ENCODE measurements at places on chromosomes 13 and 19.
A peak's percentile ranks its signal among the peaks of the same experiment; 100 is the strongest.

GRCh38 chr19:39436350-39436716, 584 bp upstream of the RPS16 start:
- no peak for DNase-seq

DNA sequence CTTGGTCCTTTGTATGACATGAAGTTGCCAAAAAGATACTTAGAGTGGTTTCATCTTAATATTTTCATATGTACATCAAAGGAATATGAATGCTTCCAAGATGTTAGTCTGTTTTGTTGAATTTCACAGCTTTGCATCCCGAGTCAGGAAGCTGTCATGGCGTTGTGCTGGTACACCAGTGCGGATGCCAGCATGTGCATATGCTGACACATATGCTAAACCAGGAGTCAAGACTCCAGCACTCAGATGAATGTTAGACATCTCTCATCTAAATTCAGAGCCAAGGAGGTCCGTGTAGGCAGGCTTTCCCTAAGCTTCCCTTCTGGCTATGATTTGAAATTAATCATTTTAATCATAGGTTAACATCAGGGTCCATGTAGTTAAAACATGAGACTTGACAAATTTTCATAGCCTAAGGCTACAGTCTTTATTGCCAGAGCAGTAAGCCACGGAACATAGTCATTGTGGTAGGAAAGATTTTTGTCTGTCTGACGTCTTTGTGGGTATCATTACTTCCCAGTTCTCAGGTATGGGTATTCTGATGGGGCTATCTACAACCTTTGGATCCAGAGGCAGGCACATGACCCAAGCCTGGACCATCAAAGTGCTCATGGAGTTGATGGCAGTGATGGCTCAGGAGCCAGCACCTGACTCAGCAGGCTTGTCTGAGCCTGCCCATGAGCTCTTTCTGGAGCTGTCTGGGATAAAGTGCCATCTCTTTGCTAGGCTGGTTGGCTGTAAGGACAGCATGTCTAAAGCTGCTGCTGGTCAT, 246.1 kb downstream of the KCNRG start:
- no peak for DNase-seq

DNA sequence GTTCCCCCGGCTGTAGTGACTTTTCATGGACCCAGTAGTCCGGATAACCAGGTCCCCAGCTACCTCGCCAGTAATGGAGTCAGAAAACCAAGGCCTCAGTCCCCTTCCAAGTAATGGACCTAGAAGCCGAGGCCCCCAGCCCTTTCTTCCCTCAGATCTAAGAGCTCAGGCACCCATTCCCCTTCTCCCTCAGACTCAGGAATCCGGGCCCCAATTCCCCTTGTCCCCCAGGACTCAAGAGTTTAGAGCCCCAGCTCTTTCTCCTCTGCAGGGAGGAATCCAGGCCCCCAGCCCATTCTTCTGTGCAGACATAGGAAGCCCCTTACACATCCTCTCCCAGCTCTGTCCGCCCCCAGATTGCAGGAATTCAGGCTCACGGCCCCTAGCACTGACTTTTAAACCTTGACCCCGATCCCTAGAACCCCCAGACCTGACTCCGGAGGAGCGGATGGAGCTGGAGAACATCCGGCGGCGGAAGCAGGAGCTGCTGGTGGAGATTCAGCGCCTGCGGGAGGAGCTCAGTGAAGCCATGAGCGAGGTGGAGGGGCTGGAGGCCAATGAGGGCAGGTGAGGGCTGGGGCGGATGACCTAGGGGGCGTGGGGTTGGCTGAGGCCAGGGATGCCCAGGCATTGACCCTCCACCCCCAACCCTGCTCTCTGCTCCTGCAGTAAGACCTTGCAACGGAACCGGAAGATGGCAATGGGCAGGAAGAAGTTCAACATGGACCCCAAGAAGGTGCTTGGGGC, 938 bp downstream of the CYTH2 start:
- DNase-seq: no peak

DNA sequence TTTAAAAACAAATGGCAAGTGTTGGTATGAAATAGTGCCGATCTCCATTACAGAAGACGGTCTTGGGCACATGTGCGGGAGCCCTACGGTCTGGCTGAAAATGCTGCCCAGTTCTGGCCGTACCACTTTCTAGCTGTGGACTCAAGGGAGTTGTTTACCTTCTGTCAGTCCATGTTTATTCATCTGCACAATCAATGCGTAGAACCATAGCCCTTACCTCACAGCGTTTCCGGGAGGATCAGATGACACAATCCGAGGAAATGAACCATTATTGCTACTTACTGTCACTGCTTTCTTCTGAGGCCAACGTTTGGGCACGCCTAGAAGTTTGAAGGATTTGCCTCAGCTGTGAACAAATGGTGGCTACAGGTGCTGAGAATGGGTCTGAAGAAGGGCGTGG, 31.2 kb downstream of the GADD45B start:
- no peak for DNase-seq

GRCh38 chr13:33526718-33527117, 241.2 kb upstream of the STARD13 start:
- no peak for DNase-seq

- peak; percentile 9 for DNase-seq
These were observed 89.7 kb downstream of the RAB20 start for GRCh38 chr13:110471833-110472162.

GRCh38 chr13:72384186-72384823, 343.1 kb downstream of the MZT1 start:
- no peak for DNase-seq

GRCh38 chr13:109569958-109570711, 216.2 kb downstream of the IRS2 start:
- peak; percentile 6 for DNase-seq

DNA sequence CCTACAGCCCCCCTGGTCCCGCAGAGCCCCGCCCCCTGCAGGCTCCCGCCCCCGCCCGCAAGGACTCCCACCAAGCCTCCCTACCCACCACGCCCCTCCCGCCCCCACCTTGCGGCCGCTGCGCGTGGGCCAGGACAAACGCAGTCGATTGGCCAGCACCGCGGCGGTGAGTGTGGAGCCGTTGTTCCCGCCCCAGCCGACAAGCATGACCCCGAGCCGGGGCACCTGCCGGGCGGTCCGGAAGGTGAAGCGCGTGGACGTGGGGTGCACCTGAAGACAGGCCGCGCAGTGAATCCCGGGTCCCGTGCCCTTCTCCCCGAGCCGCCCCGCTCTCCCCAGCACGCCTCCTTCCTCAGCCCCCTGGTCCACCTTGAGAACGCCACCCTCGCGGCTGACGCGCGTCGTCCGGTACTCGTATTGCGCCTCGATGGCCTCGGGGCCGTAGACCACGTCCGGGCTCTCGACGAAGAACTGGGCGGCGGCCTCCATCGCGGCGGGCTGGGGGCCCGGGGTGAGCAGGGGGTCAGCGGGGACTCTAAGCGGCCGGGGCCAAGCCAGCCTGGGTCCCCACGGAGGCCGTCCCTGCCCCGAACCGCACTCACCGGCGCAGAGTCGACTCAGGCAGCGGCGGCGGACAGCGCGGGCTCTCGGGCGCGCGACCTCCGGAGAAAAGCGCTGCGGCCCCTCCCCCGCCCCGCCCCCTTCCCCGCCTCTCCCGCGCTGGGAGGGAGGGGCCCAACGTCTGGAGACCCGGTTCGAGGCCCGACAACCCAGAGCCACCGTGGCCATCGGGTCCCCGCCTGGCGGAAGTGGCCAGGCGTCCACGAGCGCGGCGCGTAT, at the start of gene ISYNA1:
Gene ISYNA1 (minus strand): TSS at position 643 of the 840 bp plus-strand sequence. CDS start 154 bp downstream, at position 489.
- DNase-seq: peak; percentile 47

GRCh38 chr19:31801611-31802010, 452.4 kb upstream of the TSHZ3 start:
- no peak for DNase-seq

DNA sequence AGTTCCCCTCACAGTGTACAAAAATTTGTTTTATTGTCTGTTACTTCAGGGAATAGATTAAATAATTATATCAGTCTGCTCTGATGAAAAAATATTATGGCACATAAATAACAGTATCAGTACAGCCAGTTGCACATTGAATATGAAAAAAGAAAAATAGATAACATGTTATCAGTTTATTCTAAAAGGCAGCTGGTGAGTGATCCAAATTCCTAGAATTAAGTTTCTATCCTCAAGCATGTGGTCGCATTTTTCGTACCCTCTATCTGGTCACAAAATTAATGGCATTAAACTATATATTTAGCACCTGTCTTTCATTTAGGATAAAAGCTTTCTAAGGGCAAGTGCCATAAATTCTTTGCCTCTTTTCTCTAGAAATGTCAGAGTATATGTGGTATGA, 944.8 kb upstream of the PCDH9 start:
- no peak for DNase-seq

DNA sequence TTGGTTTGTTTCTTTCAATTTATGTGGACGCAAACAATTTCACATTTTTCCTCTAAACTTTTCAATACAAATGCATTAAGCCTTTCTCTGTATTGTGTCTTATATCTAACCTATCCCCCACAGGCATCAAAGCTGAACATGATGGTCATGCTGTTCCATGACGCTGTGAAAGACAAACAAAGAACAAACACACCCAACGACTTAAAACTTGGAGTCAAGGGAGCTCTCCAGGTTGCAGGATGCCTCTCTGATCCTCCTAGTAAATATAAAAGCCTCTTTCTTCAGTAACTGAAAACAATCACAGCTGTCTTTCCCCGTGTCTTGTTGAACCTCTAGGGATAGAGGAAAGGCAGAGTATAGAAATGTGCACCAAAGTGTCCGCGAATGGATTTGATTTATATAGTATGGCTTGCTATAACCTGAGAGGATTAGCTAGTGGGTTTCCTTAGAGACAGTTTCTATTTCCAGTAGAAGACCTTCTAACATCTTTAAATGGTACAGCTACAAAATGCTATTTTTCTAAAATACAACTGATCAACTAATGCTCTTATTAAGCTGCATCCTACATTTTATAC, 43.1 kb downstream of the PCDH9 start:
- DNase-seq: no peak

DNA sequence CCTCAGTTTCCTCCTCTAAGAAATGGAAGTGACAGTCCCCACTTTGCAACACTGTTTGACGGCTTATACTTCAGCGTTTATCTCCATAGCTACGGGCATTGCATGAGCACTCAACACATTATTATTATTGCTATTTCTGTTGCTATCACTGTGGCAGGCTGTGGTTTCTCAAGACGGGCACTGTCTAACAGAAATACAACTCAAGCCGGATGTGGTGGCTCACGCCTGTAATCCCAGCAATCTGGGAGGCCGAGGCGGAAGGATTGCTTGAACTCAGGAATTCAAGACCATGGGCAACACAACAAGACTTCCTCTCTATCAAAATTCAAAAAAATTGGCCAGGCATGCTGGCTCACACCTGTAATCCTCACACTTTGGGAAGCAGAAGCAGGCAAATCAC, 4.9 kb upstream of the ZSWIM4 start:
- no peak for DNase-seq

DNA sequence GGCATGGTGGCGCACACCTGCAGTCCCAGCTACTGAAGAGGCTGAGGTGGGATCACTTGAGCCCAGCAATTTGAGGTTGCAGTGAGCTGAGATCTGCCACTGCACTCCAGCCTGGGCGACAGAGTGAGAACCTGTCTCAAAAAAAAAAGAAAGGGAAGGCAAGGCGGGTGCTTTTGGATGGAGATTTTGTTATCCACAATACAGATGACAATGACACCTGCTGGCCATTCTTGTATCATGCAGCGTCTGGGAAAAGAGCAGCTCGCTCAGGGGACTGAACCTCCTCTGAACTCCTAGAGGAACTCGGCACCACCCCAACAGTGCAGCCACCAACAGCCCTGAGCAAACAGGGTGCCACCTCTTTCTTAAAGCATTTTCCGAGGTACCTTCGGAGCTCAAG, 22.8 kb downstream of the HAUS8 start:
- no peak for DNase-seq

DNA sequence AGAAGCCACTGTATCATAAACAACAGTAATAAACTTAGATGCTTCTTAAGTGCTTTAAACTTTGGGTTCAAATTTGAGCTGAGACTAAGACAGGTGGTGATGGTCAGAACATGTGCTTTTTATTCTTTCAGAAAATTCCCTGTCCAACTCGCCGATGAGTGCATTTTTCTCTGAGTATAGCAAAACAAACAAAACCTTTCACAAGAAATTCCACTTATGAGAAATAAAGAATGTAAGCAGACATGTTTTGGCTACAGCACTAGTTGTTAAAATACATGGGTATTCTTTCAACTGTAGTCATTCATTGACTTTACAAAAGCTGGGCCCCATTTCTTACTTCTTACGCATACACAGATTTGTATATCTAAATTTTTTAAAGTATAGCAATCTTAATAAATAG, 125.6 kb downstream of the SPRY2 start:
- DNase-seq: no peak

GRCh38 chr13:48801255-48801654, 147.5 kb downstream of the CYSLTR2 start:
- DNase-seq: no peak

- no peak for DNase-seq
These were observed 19.6 kb upstream of the ZNF100 start for GRCh38 chr19:21786936-21787335.

DNA sequence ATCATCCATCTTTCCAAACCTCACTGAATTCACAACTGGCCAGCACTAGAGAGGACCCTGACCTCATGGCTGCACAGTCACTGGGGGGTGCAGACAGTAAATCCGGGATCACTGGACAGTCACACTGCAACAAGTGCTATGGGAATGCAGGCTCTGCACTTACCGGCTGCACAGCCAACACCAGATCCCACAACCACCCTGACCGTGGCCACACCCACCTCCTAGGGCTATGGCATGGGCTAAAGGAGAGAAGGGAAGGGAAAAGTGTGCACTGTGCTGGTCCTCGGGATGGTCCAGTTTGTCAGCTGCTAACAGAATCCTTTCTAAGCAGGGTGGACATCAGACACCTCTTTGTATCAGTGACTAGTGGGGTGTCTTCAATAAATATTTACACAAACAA, 118.2 kb downstream of the MIPEP start:
- no peak for DNase-seq

GRCh38 chr13:27147530-27148170, 24.0 kb downstream of the USP12 start:
- DNase-seq: no peak

GRCh38 chr19:1526066-1526778, 2.3 kb downstream of the PLK5 start:
- no peak for DNase-seq

- no peak for DNase-seq
These were observed 4.4 kb downstream of the GAS6 start for GRCh38 chr13:113859311-113860050.

DNA sequence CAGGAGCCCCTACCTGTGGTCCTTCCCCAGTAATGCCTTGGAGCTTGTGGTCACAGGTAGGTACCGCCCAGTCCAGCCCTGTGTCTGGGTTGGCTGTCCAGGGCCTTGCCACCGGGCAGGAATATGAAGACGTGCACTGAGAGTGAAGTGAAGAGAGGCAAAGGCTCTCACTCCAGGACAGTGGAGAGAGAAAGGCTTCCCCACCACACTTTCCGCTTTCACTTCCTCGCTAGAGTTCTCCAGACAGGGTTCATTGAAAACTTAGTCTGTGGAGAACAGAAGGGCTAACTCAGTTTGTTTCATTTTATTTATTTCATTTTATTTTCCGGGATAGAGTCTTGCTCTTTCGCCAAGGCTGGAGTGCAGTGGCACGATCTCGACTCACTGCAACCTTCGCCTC, 14.2 kb downstream of the FCAR start:
- no peak for DNase-seq

Measured in activated T-cell treated with anti-CD3 and anti-CD28 coated beads for 48 hours (primary cell).